ENCODE measurements at places on chromosomes 16 and 17.

DNA sequence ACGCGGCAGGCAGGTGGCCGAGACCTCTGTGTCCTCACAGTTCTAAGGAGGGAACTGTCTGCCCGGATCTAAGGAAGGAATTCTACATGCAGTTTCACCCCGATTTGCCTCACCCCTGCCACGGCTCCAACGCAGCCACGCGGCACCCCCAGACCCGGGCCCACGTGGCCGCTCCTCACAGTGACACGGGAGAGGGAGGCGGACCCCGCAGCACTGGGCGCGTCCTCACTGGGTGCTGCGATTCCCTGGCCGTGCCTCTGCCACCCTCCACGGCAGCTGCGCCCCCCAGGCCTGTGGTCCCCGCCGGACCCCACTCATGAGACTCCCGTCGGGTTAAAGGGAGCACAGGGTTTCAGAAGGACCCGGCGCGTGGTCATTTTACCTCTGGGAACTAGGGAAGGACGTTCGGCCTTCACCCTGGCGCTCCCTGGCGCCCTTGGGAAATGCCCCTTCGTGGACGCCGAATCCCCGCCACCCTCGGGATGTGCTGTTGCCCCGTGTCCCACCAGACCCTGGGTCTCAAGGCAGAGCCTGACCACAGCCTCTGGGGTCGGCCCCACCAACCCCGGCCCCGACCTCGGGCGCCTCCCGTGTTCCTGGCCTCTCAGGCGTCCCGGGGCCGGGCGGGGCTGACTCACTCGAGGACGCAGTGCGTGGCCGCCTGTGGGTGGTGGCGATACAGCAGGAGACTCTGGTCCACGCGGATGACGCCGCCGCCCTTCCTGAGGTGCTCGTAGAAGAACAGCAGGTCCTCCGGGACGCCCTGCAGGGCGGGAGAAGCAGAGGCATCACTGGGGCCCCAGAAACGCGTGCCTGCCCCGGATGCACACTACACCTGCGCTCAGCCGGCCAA lies 118.8 kb upstream of the METRNL start:
- no peak for DNase-seq

DNA sequence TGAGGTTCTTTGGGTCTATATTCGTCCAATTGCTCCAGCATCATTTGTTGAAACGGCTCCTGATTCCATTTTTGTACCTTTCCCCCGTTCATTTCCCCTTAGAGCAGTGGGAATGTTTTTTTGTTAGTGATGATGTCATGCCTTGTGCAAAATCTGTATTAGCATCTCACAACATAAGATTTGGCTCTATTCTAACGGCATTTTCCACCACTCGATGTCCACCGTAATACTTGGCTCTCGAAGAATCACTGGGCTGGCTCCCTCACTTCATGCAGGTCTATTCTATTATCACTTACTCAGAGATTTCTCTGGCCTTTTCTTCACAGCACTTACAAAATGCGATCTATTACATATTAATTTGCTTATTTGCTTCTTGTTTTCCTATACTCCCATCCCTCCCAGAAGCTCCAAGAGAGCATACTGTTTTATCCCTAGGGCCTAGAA lies 571 bp upstream of the NME1 start:
- DNase-seq: no peak

- no peak for DNase-seq
Observed at GRCh38 chr17:79985361-79985942, 50.2 kb downstream of the TBC1D16 start.

GRCh38 chr16:50335196-50335958 lies 33.4 kb downstream of the BRD7 start:
- peak; percentile 60 for DNase-seq

DNA sequence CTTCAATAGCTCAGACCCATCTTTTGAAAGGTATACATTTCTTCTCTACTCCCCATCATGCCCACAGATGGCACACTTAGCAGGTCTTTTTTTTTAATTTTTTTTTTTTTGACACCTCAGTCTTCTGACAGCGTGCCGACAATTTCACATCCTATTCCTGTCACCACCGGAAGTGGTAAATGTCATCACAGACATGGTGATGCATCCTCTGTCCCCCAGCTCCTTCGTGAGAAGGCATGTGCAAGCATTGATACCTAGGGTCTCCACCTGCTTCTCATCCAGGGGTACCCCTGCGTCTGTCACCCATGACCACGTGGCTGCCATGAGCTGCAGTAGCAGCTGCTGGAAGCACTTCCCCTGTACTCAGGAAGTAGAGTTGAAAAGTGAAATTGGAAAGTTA lies 35.6 kb downstream of the ELAC2 start:
- no peak for DNase-seq

DNA sequence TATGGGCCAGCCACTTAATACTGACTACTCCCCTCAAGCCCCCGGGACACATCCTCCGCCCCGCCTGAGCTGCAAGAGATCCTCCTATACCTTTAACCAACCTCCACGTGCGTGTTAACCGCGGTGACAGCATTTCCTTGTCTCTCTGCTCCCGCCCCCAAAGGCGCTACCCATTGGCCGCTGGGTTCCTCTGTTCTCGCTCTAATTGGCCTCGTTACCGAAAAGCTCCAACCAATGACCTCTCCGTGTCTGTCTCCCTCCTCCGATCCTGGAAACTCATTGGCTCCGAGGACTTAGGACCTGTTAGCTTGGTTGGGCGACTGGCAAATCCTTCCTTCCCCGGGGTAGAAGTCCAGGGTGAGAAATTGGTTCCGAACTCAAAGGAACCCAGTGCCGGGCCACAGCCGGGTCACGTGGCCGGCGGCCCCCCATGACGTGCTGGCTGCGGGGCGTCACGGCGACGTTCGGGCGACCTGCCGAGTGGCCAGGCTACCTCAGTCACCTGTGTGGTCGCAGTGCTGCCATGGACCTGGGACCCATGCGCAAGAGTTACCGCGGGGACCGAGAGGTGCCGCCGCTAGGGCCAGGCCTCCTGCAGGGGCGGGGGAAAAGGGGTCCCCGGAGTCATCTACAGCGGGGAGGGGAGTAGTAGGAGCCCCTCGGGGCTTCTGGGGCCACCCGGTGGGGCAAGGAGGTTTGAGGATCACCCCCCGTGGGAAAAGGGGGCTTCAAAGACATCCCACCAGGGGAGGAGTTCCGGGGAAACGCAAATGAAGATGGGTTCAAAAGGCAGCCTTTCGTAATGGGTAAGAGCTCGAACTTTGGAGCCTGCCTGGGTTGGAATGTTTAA lies at the start of gene PNPO:
Gene PNPO, plus strand, starts transcription at position 326 of the 850 bp plus-strand sequence. Its CDS starts 105 bp downstream, at position 431.
- DNase-seq: peak; percentile 100

- no peak for DNase-seq
Observed at GRCh38 chr16:57411362-57411976, 6.9 kb downstream of the CCL17 start.

DNA sequence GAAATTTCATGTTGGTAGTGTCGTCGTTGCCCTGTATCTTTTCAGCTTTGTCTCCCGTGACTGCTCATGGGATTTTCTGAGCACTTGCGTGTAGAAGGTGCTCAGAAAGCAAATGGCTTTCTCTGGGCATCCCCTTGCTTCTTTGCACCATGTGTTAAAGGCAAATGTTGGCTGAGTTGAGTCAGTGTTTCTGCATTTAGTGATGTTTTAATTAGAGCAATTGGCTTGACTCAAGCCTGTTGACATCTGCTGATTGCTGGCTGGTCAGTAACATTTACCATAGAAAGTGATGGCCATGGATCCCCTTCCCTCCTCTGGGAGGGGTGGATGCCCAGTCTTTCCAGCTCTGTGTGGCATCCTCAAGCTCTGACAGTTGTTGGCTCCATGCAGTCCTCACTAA lies 187.2 kb upstream of the MPHOSPH6 start:
- DNase-seq: no peak

GRCh38 chr17:16882243-16882925 lies 89.5 kb downstream of the TNFRSF13B start:
- no peak for DNase-seq

DNA sequence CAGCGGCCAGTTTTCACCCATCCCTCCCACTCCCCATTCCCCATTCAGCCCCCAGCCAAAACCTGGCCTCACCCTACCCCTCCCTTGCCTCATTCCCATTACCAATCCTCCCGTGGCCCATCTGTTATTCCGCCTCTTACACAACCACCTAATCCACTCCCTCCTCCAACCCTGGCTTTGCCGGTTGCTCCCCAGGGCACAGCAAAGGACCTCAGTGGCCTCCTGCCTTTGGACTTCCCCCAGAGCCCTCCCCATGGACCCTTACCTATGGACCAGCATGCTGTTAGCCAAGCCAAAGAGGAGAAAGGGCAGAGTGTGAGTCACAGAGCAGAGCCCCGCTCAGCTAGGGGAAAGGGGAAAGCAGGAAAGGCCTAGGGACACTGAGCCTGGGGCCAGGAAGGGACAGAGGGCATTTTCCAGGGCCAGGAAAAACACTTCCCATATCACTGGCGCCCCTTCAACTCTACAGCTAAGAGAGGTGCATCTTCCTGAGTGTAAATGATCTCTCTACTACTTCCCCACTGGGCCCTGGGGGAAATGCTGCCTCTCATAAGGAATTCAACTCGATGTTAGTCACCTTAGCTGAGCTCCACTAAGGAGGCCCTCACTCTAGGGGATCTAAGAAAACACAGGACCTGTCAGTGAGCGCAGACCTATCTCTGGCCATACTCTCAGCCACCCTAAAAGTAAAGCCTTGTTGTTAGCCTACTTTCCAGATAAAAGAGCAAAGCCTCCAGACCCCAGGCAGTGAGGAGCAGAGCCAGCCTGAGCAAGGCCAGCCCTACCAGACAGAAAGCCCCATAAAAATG lies 10.6 kb downstream of the PEMT start:
- no peak for DNase-seq

- peak; percentile 36 for DNase-seq
Observed at GRCh38 chr17:46943501-46944393, 20.8 kb downstream of the GOSR2 start.

- no peak for DNase-seq
Observed at GRCh38 chr17:44176257-44176656, 5.8 kb downstream of the ASB16 start.

GRCh38 chr17:393806-394717 lies 41.5 kb upstream of the RPH3AL start:
- DNase-seq: no peak

- DNase-seq: no peak
Observed at GRCh38 chr16:64406770-64407181, 715.1 kb downstream of the CDH11 start.

DNA sequence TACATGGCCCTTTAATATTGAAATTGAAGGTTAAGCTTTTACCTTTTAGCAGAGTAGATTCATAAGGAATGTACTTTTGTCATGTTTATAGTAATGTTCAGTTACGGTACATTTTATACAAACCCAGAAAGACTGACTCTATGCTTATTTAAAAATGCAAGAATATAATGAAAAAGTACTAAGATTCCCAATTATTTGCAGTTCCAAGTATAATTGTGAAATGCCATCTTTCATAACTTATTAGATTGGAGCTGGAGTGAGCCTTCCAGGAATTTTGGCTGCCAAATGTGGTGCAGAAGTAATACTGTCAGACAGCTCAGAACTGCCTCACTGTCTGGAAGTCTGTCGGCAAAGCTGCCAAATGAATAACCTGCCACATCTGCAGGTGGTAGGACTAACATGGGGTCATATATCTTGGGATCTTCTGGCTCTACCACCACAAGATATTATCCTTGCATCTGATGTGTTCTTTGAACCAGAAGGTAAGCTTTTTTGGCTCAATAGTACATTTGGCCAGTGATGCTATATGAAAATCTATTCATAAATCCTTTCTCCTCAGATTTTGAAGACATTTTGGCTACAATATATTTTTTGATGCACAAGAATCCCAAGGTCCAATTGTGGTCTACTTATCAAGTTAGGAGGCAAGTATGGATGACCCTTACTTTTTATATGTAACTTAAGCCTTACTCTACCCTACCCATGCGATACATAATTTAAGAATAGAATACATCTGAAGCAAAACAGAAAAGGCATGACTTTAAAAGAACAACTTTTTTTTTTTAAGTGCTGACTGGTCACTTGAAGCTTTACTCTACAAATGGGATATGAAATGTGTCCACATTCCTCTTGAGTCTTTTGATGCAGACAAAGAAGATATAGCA lies 4.2 kb downstream of the SRSF2 start:
- DNase-seq: peak; percentile 26
